Effector memory CD8-positive, alpha-beta T cell (primary cell): ENCODE measurements at places on chromosomes 6 and 20.

- DNase-seq = no peak
Observed at GRCh38 chr6:74872754-74873476, 332.9 kb downstream of the COL12A1 start.

DNA sequence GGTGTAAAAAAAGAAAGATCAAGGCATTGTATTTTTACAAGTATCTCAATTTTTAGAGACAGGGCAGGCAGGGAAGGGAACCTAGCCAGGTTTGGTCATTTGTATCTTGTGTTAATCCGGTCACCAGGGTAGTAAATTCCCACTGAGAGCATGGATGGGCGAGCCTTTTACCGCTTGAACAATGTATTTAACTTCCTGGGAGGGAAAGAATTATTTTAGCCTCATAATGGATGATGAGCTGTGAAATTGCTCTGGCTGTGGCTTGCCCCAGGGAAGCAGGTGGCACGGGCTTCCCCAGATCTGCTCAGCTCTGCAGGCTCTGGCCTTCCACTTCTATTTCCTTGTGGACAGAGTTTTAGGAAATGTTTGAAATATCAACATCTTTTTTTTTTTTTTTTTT lies 72.9 kb downstream of the TOX2 start:
- DNase-seq = no peak

DNA sequence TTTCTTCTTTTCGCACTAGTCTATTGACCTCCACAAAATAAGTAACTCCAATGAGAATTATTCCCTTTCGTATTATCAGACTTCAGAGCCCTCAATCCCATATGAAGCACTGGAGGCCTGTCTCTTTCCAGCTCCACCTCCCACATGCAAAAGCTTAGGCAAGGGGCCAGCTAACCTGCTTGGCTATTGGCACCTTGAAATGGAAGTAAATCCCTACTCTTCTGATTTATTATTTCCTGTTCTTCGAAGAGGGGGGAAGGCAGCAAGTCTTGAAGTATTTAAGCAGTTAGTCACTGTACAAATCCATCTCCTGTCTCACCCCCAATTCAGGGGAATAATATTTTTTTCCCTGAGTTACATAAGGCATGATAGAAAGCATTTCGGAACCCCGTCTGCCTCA lies 577.8 kb downstream of the MAFB start:
- no peak for DNase-seq

DNA sequence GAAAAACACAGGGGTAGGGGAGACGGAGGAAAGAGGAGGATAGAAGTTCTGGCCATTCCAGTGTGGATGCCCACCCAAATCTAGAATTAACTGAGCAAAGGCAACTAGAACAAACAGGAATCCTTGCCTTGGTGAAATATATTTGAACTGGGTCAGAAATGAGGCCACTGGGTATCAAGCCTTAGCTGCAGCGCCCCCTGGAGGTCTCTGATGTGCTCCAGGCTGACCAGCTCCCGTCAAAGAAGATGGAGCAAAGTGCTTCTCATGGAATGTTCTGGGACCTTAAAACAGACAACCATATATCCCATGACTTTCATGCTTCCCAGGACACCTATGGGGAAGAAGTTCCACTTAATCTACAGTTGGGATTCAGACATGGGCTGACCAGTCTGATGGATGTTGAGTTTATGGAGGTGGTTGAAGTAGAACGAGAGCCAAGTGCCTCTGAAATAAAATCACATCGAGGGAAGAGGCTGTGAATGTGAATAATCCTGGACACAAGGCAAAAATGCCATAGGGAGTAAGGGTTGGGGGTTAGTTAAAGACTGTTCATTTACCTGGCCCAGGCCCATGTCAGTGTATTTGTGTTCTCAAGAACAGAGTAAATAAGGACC lies 50.4 kb downstream of the HLA-DPB1 start:
- peak; percentile 53 for DNase-seq

- DNase-seq = no peak
Observed at GRCh38 chr20:58967652-58968429, 13.2 kb upstream of the NELFCD start.

GRCh38 chr6:169646906-169647567 lies 54.8 kb downstream of the WDR27 start:
- no peak for DNase-seq

GRCh38 chr6:159700970-159701369 lies 7.9 kb upstream of the SOD2 start:
- DNase-seq = no peak

GRCh38 chr20:51833326-51833725 lies 31.0 kb upstream of the SALL4 start:
- DNase-seq = no peak

DNA sequence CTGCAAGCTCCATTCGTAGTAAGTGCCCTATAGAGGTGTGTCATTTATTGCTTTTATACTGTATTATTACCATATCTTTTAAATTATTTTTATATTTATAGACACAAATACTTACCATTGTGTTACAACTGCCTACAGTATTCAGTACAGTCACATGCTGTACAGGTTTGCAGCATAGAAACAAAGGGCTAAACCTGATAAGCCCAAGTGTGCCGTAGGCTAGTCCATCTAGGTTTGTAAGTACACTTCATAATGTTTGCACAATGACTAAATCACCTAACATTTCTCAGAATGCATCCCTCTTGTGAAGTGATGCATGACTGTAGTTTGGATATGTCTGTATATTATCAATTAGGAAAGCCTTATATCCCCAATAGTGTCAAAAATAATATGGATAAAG lies 122.8 kb downstream of the CLVS2 start:
- DNase-seq = no peak

GRCh38 chr6:125307964-125308615 lies 6.3 kb upstream of the HDDC2 start:
- no peak for DNase-seq

GRCh38 chr20:50762045-50762422 lies 30.7 kb downstream of the PARD6B start:
- no peak for DNase-seq

- no peak for DNase-seq
Observed at GRCh38 chr6:169424149-169424804, 170.6 kb upstream of the THBS2 start.

DNA sequence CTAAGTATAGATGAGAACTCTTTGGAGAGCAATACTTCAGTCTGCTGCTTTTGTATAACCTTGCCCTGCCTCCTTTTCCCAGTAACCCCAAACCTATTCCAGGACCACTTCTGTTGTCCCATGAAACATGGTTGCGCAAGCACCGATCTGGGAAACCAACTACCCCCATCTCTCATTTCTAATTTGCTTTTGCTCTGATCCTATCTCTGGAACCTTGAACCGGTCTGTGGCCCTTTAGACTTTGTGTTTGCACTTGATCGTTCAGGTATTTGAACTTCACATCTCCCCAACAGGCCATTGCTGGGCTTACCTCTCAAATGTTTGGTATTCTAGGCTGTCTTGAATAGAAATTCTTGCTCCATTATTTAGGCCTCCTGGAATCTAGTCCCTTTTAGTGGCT lies 25.0 kb downstream of the L3MBTL3 start:
- DNase-seq = no peak

DNA sequence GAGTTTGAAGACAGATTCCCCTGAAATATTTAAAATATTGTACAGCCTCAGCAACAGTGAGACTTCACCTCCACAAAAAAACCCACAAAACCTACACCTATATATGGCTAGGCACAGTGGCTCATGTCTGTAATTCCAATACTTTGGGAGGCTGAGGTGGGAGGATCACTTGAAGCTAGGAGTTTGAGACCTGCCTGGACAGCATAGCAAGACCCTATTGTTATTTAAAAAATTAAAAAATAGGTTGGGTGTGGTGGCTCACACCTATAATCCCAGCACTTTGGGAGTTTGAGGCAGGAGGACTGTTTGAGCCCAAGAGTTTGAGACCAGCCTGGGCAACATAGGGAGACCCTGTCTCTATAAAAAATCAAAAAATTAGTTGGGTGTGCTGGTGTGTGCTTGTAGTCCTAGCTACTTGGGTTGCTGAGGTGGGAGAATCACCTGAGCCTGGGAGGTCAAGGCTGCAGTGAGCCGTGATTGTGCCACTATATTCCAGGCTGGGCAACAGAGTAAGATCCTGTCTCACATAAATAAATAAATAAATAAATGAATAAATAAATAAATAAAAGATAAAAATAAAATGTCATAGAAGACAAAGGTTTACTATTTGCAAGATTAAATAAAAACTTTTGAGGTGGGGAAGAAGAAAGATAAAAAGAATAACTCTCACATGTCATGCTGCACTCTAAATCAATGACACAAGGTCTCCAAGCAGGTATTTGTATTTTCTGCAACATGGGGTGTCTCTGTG lies 51.1 kb downstream of the RARS2 start:
- no peak for DNase-seq

DNA sequence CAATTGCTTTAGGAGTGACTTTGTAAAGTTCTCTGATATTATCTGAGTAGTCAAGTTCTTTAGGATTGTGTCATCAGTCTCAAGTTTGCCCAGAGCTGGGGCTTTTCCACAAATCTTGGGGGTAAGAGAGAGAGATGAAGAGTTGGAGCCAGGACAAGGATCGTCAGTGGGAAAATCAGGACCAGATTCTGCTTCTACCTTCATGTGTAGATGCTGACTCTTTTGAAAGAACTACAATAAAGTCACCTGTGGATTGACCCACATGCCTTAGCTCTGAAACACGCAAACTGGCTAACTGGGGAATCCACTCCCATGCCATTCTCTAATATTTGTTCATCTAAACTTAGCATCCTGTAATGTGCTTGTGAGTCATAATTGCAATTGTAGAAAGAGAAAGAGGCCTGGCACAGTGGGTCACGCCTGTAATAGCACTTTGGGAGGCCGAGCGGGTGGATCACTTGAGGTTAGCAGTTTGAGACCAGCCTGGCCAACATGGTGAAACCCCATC lies 15.6 kb upstream of the BICRAL start:
- no peak for DNase-seq

- DNase-seq = no peak
Observed at GRCh38 chr20:58918621-58919020, 62.4 kb upstream of the NELFCD start.

DNA sequence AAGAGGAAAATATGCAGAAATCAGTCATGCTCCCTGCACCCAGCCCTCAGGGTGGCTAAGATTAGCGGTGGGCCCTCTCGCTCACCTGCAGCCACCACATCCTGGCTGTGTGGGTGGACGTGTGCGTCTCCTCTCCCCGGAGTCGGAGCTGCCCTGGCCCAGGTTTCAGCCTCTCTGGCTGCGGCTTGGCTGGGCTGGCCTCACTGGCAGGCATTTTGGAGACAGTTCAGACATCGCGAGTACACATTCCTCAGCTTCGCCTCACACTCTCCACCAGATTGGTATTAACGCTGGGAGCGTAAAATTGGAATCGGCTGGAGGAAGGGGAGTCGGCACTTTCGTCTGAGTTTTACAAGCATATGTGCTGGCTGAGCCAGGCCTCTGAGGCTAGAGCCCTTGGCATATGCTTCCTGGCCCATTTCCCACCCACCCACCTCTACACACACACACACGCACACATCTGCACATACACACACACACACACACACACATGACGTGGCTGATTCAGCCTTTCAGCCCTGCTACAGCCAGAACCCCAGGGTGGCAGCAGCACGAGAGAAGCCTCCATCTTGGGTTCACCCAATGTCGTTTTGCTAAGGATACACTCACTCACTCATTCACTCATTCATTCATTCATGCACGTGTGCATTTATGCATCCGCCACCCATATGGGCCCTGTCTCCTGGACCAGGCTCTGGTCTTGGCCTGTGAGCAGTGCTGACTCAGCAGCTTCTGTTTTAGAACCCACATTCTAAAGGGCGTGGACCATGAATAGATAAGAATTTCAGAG lies 42.9 kb downstream of the BCAS4 start:
- DNase-seq = no peak

GRCh38 chr6:81834141-81834681 lies 81.7 kb upstream of the TENT5A start:
- DNase-seq = no peak

GRCh38 chr20:11852189-11852588 lies 65.5 kb upstream of the BTBD3 start:
- no peak for DNase-seq

- DNase-seq = no peak
Observed at GRCh38 chr6:79453558-79454042, 83.6 kb downstream of the LCA5 start.

- no peak for DNase-seq
Observed at GRCh38 chr20:40600441-40601219, 88.4 kb downstream of the MAFB start.

GRCh38 chr20:8385247-8385646 lies 253.2 kb downstream of the PLCB1 start:
- no peak for DNase-seq

GRCh38 chr6:16324606-16325225 lies 86.3 kb downstream of the GMPR start:
- DNase-seq = no peak

- DNase-seq = no peak
Observed at GRCh38 chr6:150668900-150669302, 69.2 kb downstream of the PLEKHG1 start.

DNA sequence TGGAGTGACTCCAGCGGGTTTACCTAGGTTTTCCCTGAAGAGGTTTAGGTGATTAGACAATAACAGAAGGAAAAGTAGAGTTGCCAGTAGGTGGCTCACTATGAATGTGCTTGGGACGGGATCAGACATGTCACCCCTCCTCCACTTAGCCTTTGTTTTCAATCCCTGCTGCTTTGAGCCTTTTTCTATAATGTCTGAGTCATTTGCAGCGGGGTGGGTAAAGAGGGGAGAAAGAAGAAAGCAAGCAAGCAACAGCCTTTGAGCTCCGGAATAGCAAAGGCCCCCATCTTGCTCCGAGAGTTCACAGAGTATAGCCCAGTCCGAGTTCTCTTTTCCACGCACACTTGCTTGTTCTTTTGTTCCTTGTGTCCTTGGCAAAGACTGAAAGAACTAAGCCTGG lies 129.1 kb downstream of the PACRG start:
- no peak for DNase-seq

- no peak for DNase-seq
Observed at GRCh38 chr6:15472621-15473020, 190.2 kb downstream of the DTNBP1 start.

DNA sequence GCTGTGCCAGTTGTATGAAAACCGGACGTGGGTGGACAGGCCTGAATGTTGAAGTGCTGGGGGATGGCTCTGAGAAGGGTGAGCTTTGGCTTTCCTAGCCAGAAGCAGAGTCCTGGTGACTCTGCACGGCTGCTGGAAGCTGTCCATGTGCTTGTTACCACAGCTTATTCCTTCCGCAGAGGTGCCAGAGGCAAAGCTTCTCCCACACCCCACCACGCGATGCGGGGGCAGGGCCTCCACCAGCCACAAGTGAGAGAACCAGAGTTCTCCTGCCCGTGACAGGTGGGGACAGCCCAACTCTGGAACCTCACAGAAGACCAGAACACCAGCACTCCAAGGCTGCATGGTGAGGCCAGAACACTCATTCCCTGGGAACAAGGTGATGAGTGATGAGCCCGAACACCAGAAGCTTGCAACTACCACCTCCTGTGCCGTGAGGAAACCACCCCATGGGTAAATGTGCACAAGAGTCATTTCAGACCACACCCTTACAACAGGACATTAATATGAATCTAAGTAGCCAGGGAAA lies 36.7 kb downstream of the JAG1 start:
- no peak for DNase-seq

- no peak for DNase-seq
Observed at GRCh38 chr6:152846825-152847224, 96.2 kb downstream of the VIP start.

GRCh38 chr20:17941087-17941825 lies 27.3 kb downstream of the SNX5 start:
- DNase-seq = no peak

- no peak for DNase-seq
Observed at GRCh38 chr6:104404377-104404776, 455.3 kb downstream of the HACE1 start.

GRCh38 chr20:52425701-52426100 lies 234.1 kb upstream of the ZFP64 start:
- DNase-seq = no peak
